Hair follicular keratinocyte (primary cell): ENCODE measurements at places on chromosomes 3 and 15. TPM values are rescaled to one million over a fixed set of nuclear protein-coding genes. Genes with fewer than 3 reads are reported as not detected.

The CHRNA3 gene
- not detected in 2 replicates for total RNA-seq

The GLCE gene
- total RNA-seq, result 7.2 and 9.3 TPM in 2 replicates

The IGDCC3 gene
- not detected in 2 replicates for total RNA-seq

The UNC13C gene
- total RNA-seq, result under 0.01 TPM in 1 of 2 replicates, not detected in the other

The SLC38A3 gene
- total RNA-seq, result not detected in 2 replicates

The AADACL2 gene
- total RNA-seq, result not detected in 2 replicates

The C2CD4B gene
- total RNA-seq, result not detected in 2 replicates

The IRAK2 gene
- total RNA-seq, result 7.9 and 29.7 TPM in 2 replicates

The UCN2 gene
- 6.1 and 6.7 TPM in 2 replicates for total RNA-seq

The CCDC54 gene
- total RNA-seq, result not detected in 2 replicates

The LRRC34 gene
- total RNA-seq, result 2.3 and 10.3 TPM in 2 replicates

The C3orf49 gene
- not detected in 2 replicates for total RNA-seq
